Adrenal gland (tissue), 19 donors: ENCODE measurements at places on chromosomes 3 and 15. TPM values are rescaled to one million over a fixed set of nuclear protein-coding genes. Genes with fewer than 3 reads are reported as not detected.

GRCh38 chr15:55288006-55288717, 1.5 kb downstream of the RAB27A start:
- DNase-seq, result no peak
- H3K4me3 ChIP-seq, result no peak overlapping the region
- H3K4me1 ChIP-seq, result peaks cover 7% of the 10 kb centered on the region
- H3K27me3 ChIP-seq, result no peaks in the 10 kb centered on the region
- peak overlapping the region; percentile 87 for H3K27ac ChIP-seq

- H3K4me1 ChIP-seq, result peaks cover 17% of the 10 kb centered on the region
- H3K27ac ChIP-seq, result no peak overlapping the region
- H3K36me3 ChIP-seq, result no peaks in the 10 kb centered on the region
- no peak overlapping the region for H3K4me3 ChIP-seq
Measured at GRCh38 chr15:66753687-66754377, 51.8 kb downstream of the SMAD6 start.

GRCh38 chr3:150613709-150614480, 10.8 kb downstream of the SELENOT start:
- H3K4me3 ChIP-seq, result no peak overlapping the region
- DNase-seq, result no peak
- H3K4me1 ChIP-seq, result peaks cover 33% of the 10 kb centered on the region
- peaks cover 10% of the 10 kb centered on the region for H3K36me3 ChIP-seq
- no peaks in the 10 kb centered on the region for H3K27me3 ChIP-seq

DNA sequence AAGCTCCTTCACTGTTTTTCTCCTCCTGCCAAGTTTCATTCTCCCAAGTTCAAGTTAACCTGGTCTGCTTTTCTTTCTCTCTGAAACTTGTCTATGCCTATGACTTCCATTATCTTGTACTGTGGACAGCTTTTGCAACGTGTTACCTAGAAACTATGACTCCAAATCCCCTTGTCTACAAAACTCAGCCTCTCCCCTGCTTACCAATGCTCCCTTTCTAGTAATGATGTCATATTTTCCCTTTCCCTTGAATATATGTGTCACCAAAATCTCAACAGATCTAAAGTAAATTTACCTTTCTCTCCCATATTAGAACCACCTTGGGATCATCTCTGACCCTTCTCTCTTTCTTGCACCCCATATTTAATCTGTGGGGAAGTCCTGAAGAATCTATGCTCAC, 10.5 kb upstream of the ABHD2 start:
- no peak overlapping the region for H3K4me3 ChIP-seq
- DNase-seq, result no peak
- no peak overlapping the region for H3K27ac ChIP-seq
- H3K27me3 ChIP-seq, result no peaks in the 10 kb centered on the region

DNA sequence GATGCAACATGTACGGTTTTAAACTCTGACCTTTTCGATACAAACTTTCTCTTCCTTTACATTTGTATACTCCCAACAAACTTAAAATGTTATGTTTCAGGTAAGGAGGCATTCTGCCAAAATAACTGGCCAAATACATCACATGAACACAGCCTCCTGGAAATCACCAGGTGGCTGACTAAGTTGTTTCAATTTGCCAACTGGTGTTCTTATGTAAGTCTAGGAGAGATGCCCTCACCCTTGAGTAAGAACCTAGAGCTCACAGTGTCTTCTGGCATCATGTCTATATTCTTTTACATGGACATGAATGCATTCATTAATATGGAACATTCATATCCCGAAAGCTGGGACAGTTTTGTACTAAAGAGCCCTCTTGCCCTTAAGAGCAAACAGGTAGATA, 341.1 kb upstream of the NR2F2 start:
- H3K36me3 ChIP-seq, result no peaks in the 10 kb centered on the region
- no peak overlapping the region for H3K4me3 ChIP-seq
- H3K27ac ChIP-seq, result no peak overlapping the region
- DNase-seq, result no peak
- no peaks in the 10 kb centered on the region for H3K27me3 ChIP-seq

- no peak for DNase-seq
- H3K4me1 ChIP-seq, result no peaks in the 10 kb centered on the region
- H3K36me3 ChIP-seq, result no peaks in the 10 kb centered on the region
- H3K27ac ChIP-seq, result no peak overlapping the region
Measured at GRCh38 chr3:8610951-8611350, 33.6 kb downstream of the SSUH2 start.

DNA sequence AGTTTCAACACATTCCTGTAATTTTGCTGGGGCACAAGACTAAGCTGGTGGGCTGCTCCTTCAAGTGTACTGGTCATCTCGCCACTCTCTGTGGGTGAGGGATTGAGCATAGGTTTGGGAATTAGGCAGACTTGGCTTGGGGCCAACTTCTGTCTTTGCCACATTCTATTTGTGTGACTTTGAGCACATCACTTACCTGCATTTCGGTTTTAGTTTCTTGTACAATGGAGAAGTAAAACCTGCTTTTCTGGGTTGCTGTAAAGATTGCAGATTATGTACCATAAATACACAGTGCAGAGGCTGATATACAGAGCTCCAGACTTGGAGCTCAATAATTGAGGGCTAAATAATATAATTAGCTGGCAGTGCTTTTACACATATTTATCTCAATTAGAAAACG, 162.1 kb downstream of the C3orf38 start:
- DNase-seq, result no peak
- no peaks in the 10 kb centered on the region for H3K4me1 ChIP-seq
- H3K27me3 ChIP-seq, result no peaks in the 10 kb centered on the region
- no peak overlapping the region for H3K27ac ChIP-seq

GRCh38 chr3:159726231-159726964, 262.2 kb upstream of the IL12A start:
- H3K4me3 ChIP-seq, result no peak overlapping the region
- no peaks in the 10 kb centered on the region for H3K36me3 ChIP-seq
- H3K4me1 ChIP-seq, result no peaks in the 10 kb centered on the region
- H3K27me3 ChIP-seq, result no peaks in the 10 kb centered on the region
- DNase-seq, result no peak
- no peak overlapping the region for H3K27ac ChIP-seq

GRCh38 chr3:149765762-149766334, 13.6 kb upstream of the COMMD2 start:
- no peak overlapping the region for H3K27ac ChIP-seq
- no peak overlapping the region for H3K4me3 ChIP-seq
- no peaks in the 10 kb centered on the region for H3K27me3 ChIP-seq
- H3K36me3 ChIP-seq, result no peaks in the 10 kb centered on the region

GRCh38 chr3:57980416-57980815, 27.8 kb upstream of the FLNB start:
- H3K4me3 ChIP-seq, result no peak overlapping the region
- no peaks in the 10 kb centered on the region for H3K4me1 ChIP-seq
- no peaks in the 10 kb centered on the region for H3K27me3 ChIP-seq
- DNase-seq, result no peak
- H3K27ac ChIP-seq, result no peak overlapping the region

- H3K27ac ChIP-seq, result no peak overlapping the region
- no peaks in the 10 kb centered on the region for H3K27me3 ChIP-seq
- no peaks in the 10 kb centered on the region for H3K36me3 ChIP-seq
- H3K4me1 ChIP-seq, result no peaks in the 10 kb centered on the region
- DNase-seq, result no peak
Measured at GRCh38 chr3:149784064-149784704, 8.2 kb downstream of the ANKUB1 start.

DNA sequence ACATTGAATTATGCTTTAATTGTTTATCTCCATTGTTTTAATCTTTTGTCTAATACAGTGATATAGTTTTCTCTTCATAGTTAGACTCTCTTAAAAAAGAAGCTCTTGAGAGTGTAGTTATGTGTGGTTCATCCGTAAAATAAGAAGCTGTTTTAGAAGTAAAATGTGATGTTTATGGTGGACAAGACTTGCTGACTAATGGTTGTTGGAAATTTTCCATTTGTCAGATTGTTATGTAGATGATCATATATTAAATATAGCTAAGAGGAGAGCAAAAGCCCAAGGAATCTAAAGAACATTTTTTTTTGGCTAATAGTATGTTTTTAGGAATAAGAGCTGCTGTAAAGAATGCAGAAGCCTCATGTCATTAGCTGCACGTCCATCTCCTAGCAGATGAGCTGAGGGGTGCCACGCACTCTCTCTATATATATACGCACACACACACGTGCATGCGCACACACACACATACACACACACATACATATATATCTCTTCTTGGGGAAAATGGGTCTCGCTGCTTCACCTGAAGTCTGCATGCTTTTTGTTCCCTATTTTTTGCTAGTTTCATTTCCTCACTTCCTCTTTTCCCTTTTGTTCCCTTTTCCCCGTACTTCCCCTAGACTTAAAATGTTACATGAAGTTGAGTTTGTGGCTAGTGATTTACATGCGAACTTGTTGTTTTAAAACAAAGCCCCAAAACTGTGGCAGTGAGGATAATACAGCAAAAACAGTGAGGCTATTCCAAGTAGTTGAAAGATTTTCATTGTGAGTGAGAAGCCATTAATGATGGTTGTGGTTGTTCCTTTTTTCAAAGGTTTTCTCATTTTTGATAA, 107.8 kb downstream of the MBNL1 start:
- H3K27me3 ChIP-seq, result no peaks in the 10 kb centered on the region
- H3K27ac ChIP-seq, result no peak overlapping the region
- no peak overlapping the region for H3K4me3 ChIP-seq
- DNase-seq, result no peak

- H3K27ac ChIP-seq, result no peak overlapping the region
- H3K4me3 ChIP-seq, result no peak overlapping the region
- no peaks in the 10 kb centered on the region for H3K27me3 ChIP-seq
Measured at GRCh38 chr15:68218331-68218730, 11.2 kb downstream of the CLN6 start.

DNA sequence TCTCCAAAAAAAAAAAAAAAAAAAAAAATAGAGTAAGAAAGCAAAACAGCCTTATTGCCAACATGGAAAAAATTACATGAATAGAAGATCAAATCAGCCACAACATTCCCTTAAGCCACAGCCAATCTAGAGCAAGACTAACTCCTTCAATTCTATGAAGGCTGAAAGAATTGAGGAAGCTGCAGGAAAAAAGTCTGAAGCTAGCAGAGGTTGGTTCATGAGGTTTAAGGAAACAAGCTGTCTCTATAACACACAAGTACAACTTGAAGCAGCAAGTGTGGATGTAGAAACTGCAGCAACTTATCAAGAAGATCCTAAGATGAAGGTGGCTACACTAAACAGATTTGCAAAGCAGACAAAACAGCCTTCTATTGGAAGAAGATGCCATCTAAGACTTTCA, 9.3 kb downstream of the PARL start:
- no peak overlapping the region for H3K27ac ChIP-seq
- no peak overlapping the region for H3K4me3 ChIP-seq
- no peaks in the 10 kb centered on the region for H3K27me3 ChIP-seq
- peaks cover 2% of the 10 kb centered on the region for H3K4me1 ChIP-seq
- DNase-seq, result no peak
- no peaks in the 10 kb centered on the region for H3K36me3 ChIP-seq

GRCh38 chr3:13372126-13372525, 48.0 kb downstream of the NUP210 start:
- no peak overlapping the region for H3K4me3 ChIP-seq
- no peak for DNase-seq
- no peaks in the 10 kb centered on the region for H3K27me3 ChIP-seq
- no peaks in the 10 kb centered on the region for H3K36me3 ChIP-seq
- no peak overlapping the region for H3K27ac ChIP-seq

DNA sequence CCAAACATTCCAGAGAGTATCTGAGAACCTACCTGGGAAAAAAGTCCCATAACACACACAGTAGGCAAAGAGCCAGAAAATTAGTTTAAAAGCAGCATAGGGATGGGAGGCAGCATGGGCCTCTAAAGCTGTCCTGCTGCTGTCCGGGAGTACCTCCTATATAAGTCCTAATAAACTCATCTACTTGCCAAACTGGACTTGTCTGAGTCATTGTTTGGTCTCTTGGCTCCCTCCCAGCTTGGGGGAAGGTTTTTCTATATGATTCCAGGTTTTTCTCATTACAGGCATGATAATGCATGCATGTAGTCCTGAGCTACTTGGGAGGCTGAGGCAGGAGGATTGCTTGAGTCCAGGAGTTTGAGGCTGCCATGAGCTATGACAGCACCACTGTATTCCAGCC, 17.5 kb upstream of the HACD2 start:
- no peaks in the 10 kb centered on the region for H3K27me3 ChIP-seq
- no peaks in the 10 kb centered on the region for H3K36me3 ChIP-seq
- no peak for DNase-seq
- H3K4me3 ChIP-seq, result no peak overlapping the region

DNA sequence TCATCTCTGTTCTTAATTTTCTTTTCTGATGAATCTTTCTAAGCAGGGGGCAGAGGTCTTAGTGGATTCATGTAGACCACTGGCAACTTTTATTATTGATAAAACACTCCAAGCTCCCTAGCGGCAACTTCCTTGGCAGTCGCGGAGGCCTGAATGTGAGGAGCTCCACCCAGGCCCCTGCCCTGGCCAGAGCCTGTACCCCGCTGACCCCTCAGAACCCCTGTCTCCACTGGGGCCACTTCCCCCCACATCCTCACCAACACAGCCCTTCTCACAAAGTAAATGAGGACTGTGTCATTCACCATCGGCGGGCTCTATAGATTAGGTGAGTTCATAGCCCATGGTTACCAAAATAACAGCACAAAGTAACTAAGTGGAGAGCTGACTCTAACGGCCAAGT, 111.6 kb downstream of the TPRA1 start:
- no peak for DNase-seq
- no peak overlapping the region for H3K4me3 ChIP-seq
- peaks cover 5% of the 10 kb centered on the region for H3K4me1 ChIP-seq

- peaks cover 6% of the 10 kb centered on the region for H3K4me1 ChIP-seq
- no peaks in the 10 kb centered on the region for H3K36me3 ChIP-seq
Measured at GRCh38 chr15:61227269-61227949, 1.7 kb downstream of the RORA start.

DNA sequence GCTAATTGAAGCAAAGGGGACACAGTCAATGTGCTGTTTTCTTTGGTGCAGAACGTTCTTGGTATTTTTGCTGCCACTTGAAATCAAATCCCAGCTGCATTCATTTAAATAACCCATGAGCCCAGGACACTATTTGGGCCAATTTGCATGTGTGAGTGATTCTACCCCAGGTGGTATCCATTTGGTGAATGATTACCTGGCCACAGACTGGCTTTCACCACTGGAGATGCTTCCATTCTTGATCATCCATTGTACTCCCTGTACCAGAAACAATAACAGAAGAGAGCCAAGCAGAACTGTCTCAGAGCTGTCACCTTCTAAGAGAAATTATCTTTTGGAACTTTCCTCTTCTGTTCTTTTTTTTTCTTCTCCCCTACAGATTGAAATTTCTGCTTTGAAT, 139.7 kb upstream of the RARB start:
- DNase-seq, result no peak
- no peaks in the 10 kb centered on the region for H3K27me3 ChIP-seq
- H3K36me3 ChIP-seq, result no peaks in the 10 kb centered on the region
- H3K27ac ChIP-seq, result no peak overlapping the region
- H3K4me1 ChIP-seq, result no peaks in the 10 kb centered on the region

Gene ADCY5
- 5.4 TPM for polyA plus RNA-seq

Gene EFCAB12
- 3.9 TPM for polyA plus RNA-seq

Gene PAQR5
- 13.6 TPM for polyA plus RNA-seq

Gene CISH
- 4.7 TPM for polyA plus RNA-seq

Gene GPR87
- not detected for polyA plus RNA-seq

Gene NR2E3
- 0.77 TPM for polyA plus RNA-seq

Gene LSM3
- polyA plus RNA-seq, result 6.1 TPM

Gene KNG1
- polyA plus RNA-seq, result 0.38 TPM
